ENCODE measurements at places on chromosomes 16 and 17. TPM values are rescaled to one million over a fixed set of nuclear protein-coding genes. Genes with fewer than 3 reads are reported as not detected.

FN3K gene
- 31.2 TPM for total RNA-seq

SHISA9 gene
- not detected for total RNA-seq

OSGIN1 gene
- total RNA-seq, result 1.0 TPM

FBXO39 gene
- not detected for total RNA-seq

ZNF750 gene
- not detected for total RNA-seq

CSNK2A2 gene
- 106 TPM for total RNA-seq

EPX gene
- total RNA-seq, result not detected

CDRT15 gene
- total RNA-seq, result not detected

GNG13 gene
- not detected for total RNA-seq

C16orf46 gene
- 1.2 TPM for total RNA-seq

- DNase-seq, result peak; percentile 74
Observed at GRCh38 chr16:89909777-89910716, 8.6 kb upstream of the MC1R start.

DNA sequence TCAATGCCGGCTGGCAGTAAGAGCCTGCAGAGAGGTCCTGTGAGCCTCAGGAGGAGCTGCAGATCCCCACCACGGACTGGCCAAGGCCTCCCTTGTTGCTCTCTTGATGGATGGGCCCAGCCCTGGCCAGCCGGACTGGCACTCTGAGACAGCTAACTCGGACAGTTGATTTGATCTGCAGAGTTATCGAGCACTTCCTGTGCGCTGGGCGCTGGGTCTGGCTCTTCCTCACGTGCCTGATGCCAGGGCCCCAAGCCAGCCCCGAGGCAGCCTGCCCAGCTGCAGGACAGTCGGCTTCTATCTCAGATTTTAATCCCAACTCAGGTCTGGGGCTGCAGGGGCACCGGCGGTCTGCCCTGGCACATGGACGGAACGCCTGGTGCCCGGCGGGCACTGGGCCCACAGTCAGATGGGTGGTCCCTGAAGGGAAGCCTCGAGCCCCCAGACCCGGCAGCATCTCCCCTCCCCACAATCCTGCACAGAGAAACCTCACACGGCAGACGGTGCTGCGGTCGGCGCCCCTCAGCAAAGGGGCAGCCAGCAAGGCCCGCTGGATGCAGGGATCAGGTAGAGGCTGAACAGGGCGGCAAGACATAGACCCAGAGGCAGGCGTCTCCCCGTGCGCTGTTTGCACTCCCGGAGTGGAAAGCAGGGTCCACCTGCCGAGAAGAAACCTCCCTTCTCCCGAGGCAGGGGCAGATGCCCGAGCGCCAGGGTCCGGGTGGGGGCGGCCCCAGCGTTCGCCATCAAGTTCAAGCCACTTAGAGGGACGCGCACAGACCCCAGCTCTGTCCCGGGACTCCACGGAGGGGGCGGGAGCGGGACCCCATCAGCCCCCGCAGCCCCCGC is 34.0 kb downstream of the TIMM22 start:
- DNase-seq, result no peak

DNA sequence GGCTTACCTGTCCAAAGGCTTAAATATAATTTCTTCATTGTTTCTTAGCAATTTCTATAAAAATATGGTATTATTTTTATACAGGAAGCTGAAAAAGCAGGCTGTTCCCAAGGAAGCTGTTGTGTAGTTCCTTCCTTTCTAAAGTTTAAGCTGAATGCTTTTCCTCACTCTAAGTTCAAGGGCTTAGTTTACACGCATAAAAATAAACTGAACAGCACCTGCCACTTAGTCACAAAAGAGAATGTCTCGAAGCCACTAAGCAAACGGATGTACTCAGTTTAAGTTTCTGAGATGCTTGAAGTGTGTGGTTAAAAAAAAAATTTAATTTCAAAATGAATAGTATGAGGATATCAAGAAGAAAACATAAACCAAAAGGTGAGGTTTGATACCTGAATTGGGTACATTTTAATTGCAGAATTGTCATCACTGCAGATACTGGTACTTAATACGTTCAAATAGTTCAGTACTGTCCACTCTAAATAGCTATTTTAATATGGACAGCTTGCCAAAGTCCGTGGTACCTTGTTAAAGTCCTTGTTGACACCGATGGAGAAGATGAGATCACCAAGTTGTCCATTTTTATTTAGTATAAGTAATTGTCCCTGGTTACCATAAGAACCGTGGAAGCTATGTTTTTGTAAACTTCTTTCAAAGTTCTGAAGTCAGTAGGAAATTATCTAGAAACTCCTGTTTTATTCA is 38.1 kb downstream of the MRTFB start:
- no peak for DNase-seq

GRCh38 chr17:50364715-50365114 is 8.3 kb downstream of the MRPL27 start:
- DNase-seq, result no peak

DNA sequence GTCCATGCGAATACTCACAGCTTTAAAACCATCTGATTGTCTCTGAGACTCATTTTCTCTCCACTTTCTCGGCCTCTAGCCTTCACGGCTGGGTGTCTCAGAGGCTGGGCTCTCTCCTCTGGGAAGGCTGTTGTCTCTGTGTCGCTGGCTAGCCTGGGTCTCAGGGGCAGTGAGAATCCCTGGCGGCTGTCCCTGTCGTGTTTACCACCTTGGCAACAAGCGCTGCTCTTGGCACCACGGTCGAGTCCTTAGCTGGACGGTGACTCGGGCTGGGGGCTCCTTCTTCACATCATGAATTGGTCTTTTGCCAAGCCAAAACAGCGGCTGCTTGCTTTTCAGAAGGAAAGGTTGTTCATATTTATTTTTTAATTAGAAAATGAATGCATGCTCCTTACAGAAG is 81.1 kb downstream of the MSI2 start:
- no peak for DNase-seq
